OCI-M1 (cell line): ENCODE measurements at places on chromosomes 5 and 9.

- DNase-seq = no peak
Measured at GRCh38 chr5:42951293-42951840, 88.8 kb downstream of the ANXA2R start.

DNA sequence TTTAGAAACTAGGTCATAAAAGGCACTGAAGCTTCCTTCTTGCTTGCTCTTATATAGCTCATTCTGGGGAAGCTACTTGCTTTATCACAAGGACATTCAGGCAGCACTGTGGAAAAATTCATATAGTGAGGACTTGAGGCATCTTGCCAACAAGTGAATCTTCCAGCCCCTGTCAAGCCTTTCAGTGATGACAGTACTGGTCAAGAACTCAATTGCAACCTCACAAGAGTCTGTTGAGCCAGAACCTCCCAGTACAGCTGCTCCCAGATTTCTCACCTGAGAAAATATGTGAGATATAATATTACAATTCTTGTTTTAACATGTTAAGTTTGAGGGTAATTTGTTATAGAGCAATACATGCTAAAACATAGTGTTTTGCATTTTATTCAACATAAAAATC, 2011.0 kb upstream of the NUDT12 start:
- peak; percentile 8 for DNase-seq

DNA sequence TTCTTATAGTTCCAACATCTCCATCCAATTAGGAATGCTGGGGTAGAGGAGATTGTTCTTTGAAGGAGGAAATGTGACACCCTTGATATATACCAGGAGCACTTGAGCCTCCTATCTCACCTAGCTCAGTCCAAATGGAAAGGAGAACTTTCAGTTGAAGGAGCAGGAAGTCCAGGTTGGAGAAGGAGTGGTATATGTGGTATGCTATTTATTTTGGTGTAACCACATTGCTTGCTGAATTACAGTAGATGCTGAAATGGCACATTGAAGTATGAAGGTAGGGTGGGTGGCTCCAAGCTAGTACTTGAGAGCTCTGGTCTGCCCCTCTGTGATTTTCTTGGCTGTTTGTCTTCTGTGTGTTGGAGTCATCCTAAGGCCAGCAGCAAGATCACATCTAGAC, 6.1 kb downstream of the CSNK1G3 start:
- no peak for DNase-seq

GRCh38 chr5:26700759-26701384, 337.5 kb downstream of the CDH9 start:
- DNase-seq = peak; percentile 83

GRCh38 chr5:167485061-167485774, 806.2 kb upstream of the WWC1 start:
- DNase-seq = no peak

GRCh38 chr9:130271473-130271872, 5.9 kb downstream of the HMCN2 start:
- DNase-seq = no peak

DNA sequence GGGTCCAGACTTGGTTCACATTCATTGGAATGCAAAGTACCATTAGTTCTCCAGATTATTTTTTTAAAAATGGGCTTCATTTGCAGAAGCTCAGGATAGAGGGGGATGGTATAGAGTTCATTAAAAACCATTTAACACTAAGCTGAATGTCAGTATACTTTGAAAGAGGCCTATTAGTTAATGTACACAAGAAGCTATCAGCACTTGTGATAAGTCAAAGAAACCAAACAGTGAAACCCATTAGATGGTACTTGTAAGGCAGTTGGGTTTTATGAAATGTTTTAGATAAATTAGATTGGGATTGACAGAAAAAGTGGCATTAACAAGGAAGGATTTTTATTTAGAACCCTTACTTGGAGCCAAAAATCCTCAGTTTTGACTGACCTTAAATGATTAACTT, 229.2 kb upstream of the MPDZ start:
- DNase-seq = no peak

DNA sequence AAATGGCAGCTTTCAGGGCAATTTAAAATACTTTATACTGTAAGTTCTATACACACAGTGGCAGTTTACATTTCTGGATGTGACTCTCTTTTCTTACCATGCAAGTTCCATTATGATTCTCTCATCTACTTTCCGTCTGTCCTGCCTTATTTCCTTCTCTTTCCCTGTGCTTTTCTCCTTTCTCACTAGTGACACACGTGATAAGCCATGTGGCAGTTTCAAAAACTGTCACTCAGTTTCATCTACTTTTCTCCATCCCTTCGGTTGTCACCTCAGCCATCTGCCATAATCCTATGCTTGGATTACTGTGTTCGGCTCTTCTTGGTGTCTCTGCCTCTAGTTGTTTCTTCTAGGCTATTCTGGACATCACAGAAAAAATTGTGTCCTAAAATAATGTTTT, 46.8 kb upstream of the ATG10 start:
- DNase-seq = no peak

DNA sequence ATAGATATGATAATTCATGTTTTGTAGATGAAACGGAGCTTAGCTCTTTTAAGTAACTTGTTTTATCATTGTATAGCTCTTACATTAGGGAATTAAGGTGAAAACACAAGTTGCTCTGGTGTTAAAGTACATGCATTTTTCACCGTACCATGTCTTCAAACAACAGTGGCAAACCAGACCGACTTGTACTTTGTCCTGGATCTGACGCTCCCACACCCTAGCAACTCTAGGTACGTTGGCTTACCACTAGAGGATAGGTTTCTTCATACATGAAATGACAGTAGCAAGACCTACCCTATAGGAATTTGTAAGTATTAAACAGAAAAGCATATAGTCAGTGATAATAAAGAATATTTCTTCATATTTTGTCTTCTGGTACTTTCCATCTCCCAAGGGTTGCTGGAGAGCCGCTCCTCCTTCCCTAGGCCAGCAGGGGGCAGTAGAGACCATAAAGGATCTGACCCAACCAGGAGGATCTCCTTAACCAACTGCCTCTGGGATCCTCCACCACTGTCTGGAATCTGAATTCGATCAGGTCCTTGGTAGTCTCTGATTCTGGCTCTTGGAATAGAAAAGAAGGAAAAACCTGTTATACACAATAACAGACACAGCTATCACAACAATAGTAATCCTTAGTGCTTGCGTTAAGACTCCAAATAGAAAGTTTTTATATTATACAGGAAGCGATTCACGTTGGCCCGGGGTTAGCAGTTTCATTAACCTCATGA, 136.7 kb downstream of the CAVIN4 start:
- peak; percentile 77 for DNase-seq

DNA sequence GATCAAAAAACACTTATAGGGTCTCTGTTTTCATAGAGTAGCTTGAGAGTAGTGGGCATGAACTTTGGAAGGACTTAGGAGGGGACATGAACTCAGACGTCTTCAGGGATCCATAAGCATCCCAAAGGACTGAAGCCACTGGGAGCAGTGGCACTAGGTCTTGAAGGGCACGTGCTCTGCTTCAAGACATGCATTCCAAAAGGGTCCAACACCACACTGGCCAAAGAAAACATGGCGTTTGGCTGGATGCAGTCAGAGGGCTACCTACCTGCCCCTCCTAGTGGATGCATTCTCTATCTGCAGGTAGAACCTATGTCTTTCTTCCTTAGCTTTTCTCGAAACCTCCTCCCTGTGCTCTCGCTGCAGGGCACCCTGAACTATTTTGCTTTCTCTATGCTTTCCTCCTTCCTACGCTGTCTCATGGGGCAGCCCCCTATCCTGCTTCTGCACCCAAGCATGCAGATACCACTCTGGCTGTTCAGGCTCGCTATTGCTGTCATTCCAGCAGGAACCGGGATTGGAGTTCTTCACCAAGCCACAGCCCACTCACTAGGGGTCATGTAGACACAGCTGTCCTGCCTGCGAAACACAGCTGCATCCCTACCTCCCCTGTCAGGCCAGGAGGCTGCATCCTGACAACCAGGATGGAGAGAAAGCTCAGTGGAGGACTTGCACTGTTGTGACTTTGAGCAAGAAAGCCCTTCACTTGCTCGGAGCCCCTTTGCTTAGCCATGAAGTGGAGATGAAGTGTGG, 11.9 kb downstream of the FAM240B start:
- DNase-seq = peak; percentile 9

- DNase-seq = no peak
Measured at GRCh38 chr9:90960941-90961340, 159.3 kb downstream of the SYK start.
